Stimulated activated CD4-positive, alpha-beta T cell treated with anti-CD3 and anti-CD28 coated beads, TNF-alpha, amount 100 ng/mL, for 48 hours (primary cell): ENCODE measurements at places on chromosomes 11 and 22.

- no peak for DNase-seq
Measured at GRCh38 chr22:36257948-36258670, 5.2 kb downstream of the APOL1 start.

- DNase-seq, result no peak
Measured at GRCh38 chr22:50606165-50606945, 5.8 kb downstream of the MAPK8IP2 start.

DNA sequence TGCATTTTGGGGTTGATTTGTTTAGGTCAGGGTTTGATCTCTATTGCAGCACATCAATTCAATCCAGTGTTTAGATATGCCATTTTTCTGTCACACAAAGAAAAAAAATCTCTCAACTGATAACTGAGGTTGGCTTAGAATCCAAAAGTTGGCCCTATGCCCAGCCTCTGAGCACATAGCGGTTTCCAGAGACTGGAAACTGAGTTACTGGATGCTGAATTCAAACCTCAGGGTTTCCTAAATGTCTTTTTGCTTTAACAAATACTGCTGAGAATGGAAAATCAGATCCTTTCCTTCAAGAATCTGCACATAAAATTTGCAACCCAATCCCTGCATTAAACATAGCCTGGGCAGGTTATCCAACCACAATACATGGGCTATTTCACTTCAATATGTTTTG lies 4.0 kb downstream of the P4HA3 start:
- no peak for DNase-seq

GRCh38 chr11:15159085-15159484 lies 44.4 kb downstream of the INSC start:
- no peak for DNase-seq

- DNase-seq, result no peak
Measured at GRCh38 chr11:11946878-11947277, 61.5 kb downstream of the DKK3 start.

DNA sequence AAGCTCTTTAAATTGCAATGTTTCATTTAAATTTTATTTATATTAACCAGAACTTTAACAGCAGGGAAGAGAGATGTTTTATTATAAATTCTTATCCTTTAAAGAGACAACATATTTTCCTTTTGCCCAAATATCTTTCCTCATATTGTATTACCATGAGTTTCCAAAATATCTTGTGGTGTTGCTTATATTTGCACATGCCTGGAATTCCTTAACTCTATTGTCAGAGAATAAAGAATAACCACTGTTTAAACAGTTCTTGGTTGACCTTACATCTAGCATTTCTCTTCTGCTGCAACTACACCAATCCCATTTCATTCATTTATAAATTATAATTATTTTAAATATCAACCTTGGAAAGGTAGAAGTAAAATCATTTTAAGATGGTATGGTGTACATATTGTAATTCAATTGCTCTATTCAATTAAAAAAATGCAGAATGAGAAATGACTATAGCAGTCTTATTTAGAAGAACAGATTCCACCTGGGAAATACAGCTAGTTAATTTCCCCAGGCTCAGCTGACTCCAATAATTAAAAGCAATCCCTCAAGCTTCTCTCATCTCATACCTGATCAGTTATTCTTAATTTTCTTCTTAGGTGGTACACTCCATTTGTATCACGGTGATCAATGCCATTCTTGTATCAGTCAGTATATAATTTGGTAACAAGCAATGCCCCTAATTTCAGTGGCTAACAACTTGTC lies 923.3 kb downstream of the KCNA4 start:
- no peak for DNase-seq

- DNase-seq, result no peak
Measured at GRCh38 chr11:118224511-118225188, at the start of gene JAML. Gene JAML (minus strand): TSS chr11:118225011. CDS start chr11:118214866, 10,145 bp downstream.

DNA sequence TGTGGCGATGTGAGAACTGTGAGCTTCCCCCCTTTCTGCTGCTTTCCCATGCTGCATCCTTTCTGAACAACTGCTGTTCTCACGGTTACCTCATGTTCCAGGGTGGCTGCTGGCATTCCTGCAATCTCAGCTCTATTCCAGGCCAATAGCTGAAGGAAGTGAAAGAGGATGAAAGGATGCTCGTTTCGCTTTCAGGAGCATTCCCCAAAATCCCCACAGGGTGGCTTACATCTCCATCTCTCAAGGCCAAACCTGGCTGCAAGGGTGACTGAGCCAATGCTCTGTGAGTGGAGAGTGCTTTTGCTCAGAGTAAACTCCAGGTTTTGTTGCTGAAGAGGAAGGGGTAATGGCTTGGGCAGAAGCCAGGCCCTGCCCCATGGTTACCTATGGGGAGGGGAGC lies 848.2 kb downstream of the BRD1 start:
- no peak for DNase-seq

GRCh38 chr11:65791719-65792213 lies 4.9 kb downstream of the OVOL1 start:
- DNase-seq, result peak; percentile 22

- no peak for DNase-seq
Measured at GRCh38 chr22:47168900-47169800, 406.7 kb downstream of the TBC1D22A start.

GRCh38 chr11:45541693-45542434 lies 123.6 kb downstream of the CHST1 start:
- DNase-seq, result no peak

DNA sequence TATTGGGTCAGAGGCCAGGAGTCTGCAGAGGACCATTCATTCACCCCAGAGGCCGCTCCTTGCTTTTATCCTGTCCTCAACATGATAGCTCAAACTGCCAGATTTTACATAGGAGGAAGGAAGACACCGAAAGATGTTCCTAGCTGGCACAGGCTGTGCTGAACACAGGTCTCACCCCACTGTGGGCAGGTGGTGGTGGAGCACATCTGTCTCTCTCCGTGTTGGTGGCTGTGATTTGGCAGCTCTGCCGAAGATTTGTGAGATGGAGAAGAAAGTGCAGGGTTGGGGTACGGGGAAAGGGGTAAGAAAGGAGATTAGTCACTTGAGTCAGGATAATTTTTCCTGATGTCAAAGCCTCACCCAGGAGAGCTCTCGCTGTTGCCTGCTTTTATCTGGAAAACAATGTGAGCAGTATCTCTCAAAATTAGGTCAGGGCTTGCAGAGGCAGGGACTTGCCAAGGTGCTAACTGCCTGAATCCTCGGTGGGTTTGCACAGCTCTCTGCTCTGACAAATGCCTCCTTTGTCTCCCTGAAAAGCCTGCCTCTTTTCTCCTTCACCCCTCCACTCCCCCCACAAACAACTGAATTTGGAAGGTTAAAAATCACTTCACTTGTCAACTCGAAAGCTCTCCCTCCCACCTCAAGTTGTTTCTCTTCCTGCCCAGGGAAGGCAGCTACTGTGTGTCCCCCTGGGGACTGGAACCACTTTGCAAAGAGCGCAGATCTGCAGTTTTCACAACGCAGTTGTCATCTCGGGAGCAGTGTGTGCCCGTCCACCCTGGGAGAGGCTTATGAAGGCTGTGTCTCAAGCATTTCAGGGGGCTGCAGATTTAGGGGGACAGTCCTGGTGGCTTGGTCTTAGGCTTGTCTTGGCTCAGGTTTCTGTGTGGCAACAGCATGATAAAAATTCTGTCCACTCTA lies 299.7 kb downstream of the ST3GAL4 start:
- DNase-seq, result no peak

DNA sequence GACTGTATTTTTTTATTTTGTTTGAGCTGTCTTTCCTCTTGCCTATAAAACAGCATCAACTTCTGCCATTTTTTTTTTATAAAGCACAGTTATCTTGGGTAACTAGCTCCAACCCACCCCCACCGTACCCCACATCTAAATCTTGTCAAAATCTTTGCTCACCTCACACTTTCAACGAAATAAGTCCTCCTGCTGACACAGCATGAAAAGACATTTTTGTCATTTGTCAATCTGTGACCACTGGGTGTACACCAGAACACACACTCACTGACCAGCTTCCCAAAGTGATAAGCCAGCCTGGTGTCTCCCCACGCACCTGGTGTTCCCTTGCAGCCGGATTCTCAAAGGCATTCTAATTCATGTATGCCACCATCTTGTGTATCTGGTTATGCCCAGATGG lies 1.7 kb upstream of the TECTA start:
- no peak for DNase-seq

DNA sequence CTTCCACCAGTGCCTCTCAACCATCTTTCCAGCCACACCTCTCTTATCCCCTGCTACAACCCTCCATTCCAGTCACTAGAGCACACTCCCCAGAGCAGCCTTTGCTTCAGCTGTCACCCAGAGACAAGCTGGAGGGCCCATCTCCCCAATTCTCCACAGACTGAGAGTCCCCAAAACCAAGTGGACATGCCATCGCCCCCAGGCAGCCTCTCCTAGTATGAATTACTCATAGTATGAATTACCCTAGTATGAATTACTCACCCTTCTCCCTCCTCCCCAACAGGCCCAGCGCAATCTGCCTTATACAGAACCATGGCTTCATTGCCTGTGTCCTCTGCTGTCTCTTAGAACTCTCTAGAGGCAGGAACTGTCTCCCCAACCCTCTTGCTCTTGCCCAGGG lies 24.8 kb downstream of the MYH9 start:
- peak; percentile 55 for DNase-seq

DNA sequence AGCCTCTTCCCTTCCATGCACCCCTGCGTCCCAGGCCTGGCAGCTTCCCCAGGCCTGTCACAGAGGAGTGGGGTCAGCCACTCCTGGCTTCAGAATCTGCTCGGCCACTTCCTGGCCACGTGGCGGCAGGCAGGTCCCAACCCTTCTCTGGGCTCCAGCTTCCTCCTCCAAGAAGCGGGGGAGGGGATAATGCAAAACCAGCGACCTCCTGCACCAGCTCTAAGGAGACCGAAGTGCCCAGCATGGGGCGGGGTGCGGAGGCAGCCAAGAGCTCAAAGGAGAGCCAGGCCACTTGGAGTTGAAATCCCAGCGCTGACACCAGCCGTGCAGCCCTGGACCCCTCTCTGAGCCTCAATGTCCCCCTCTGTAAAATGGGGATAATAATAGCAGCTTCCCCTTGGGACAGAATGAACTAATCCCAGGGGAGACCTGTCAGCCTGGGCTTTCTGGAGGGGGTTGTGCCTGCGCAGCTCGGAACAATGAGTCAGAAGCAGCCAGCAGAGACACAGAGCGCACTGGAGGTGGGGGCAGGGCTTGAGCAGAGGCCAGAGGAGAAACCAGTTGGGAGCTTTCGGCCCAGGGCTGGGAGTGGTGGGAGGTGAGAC lies 22.8 kb upstream of the PICK1 start:
- DNase-seq, result no peak

DNA sequence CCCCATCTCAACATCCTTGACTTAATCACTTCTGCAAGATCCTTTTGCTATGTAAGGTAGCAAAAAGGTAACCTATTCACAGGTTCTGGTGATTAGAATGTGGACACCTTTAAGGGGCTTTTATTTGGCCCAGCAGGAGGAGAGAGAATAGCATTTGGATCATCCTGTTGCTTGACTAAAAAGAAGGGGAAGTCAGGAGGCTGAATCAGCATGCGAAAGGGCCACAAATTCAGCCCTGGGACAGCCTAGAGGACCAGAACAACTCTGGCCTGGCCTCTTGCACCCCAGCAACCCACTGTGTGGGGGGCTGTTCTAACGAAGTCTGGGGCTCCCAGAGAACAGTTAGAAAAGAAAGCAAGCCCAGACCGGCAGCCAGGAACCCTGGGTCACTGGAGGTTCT lies 3.2 kb upstream of the HMOX1 start:
- no peak for DNase-seq

DNA sequence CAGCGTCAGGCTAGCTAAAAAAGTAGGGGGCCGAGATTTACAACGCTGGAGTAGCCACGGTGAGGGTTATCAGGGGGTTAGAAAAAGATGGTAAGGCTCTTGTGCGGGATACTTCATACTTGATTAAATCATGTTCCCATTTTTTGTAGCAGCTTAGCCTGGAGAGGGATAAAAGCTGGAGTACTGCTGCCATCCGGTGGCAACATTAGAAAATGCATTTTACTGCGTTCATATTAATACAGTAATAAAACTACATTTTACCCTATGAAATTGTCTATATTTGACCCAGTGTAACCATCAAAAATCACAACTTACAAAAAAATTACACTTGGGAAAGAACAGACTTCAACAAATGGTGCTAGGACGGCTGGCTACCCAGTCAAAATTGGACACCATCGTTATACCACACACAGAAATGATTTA lies 17.3 kb downstream of the RPUSD4 start:
- DNase-seq, result no peak

GRCh38 chr11:106305458-106305857 lies 228.0 kb downstream of the AASDHPPT start:
- DNase-seq, result no peak

DNA sequence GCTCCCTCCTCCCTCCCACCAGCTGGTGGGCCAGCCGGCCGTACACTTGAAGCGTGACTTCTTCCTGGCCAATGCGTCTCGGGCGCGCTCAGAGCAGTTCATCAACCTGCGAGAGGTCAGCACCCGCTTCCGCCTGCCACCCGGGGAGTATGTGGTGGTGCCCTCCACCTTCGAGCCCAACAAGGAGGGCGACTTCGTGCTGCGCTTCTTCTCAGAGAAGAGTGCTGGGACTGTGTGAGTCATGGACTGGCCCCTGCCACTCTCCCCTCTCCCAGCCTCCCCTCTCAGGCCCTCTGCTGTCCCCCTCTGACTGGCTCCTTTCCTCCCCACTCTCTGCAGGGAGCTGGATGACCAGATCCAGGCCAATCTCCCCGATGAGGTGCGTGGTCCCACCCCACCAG lies 24.7 kb downstream of the CAPN1 start:
- no peak for DNase-seq

DNA sequence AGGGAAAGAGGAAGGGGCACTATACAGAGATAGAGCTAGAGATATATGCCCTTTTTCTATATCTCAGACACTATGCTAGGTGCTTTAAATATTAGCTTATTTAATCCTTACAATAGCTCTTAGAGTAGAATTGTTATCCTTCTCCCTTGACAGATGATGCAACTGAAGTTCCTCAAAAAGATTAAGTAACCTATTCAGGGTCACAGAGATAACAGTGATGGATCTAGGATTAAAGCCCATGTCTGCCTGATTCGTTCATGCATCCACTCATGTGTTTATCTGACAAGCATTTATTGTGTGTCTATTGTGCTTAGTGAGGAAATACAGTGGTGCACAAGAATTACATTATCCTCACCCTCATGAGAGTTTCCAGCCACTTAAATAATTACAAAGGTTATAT lies 8.7 kb downstream of the CCDC83 start:
- no peak for DNase-seq

DNA sequence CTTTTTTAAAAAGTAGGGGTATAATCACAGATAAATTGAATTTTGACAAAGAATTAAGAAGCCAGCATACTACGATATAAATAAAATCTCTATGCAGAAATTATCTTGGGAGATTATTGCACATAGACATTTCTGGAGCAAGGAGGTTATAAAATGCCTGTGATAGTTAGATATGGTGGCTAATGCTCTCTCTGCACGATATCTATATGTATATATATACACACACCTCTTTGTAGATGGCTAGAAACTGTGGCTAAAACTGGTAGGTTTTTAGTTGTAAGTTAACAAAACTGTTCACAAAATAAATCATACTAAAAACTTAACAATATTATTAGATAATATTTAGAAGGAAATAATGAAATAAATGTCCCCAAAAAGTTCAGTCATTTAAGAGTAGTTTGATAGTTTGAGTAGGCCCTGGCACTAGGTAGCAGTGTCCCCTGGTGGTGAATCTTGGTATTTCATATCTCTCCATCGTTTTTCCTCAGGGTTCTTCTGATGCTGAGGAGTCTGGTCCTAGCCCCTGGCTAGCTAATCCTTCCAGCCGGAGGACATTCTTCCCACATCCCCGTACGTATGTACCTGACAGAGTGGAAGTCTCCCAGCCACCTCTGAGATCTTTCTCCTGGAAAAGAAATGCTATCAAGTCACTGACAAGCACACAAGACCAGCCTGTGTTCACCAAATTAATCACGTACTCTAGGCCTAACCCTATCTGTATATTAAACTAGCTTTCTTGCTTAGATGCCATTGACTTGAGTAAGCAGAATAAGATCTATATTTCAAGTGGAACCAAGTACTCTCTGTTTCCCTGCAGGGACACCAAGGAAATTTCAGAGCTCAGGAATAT lies 32.2 kb downstream of the ART5 start:
- peak; percentile 21 for DNase-seq
